ENCODE measurements at places on chromosomes 2 and 18.
A peak's percentile ranks its signal among the peaks of the same experiment; 100 is the strongest.

DNA sequence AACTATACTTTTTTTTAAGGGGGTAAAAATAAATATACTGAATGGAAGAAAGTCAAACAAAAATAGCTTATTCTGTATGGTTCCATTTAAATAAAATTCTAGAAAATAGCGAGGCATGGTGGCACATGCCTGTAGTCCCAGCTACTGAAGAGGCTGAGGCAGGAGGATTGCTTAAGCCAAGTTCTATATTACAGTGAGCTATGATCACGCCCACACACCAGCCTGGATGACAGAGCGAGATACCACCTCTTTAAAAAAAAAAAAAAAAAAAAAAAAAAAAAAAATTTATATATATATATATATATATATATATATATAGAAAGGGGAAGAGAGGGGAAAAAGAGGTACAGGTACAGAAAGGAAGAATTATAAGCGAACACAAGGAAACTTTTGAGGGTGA, 77.7 kb downstream of the MEMO1 start:
- no peak for DNase-seq

GRCh38 chr2:68943581-68944568, 8.8 kb downstream of the GKN2 start:
- peak; percentile 24 for DNase-seq

DNA sequence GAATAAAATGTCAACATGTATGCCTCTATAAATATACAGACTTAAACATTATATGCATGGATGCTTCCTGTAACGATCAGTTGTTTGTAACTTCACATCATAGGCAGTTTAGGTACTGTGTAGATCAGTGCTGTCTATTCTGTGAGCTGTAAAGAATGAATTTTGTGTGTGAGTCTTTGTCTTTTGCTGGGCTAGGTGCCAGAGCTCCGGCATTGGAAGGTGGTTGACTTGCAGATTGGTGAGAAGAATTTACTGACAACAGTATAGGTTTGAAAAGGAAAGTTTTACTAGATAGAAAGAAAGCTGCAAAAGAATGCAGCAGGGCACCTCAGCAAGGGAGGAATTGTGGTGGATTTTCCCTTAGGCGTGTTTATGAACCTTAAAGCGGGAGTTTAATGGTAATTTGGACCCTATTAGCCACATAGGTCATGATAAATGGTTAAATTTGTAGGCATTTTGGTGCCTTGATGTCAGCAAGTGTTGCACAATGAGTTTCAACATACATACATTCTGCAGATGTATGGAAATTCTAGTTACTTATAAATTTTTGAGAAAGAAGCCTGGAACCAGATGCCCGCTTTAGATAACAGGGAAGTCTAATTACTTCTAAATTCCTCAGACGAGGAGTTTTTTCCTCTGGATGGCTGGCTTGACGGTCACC, 6.7 kb upstream of the QPCT start:
- no peak for DNase-seq

DNA sequence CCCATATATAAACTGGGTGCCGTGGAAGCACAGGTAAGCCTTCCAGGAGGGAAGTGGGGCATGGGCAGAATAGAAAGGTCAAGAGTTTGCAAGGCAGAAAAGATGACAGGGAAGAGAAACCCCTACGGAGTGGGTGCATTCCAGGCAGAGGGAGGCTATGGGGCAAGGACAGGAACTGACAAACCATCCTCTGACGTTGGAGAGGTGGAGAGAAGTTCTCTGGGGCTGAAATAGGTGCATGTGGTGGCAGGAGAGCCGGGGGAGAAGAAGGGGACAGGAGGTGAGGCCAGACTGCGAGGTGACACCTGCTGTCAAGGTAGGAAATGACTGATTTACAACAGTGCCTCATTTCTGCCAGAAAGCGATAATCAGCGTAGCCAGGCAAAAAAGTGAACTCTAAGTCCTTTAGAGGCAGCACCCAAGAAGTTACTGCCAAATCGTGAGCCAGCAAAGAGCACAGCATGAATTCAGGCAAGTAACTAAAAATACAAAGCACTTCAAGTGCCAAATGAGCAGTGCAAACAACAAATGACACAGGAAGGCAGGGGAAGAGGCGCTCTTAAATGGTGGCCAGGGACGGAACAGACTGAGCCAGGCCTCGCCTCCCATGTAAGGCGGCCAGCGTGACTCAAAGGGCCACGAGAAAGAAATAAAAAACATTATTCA, 113.3 kb upstream of the ACVR1C start:
- no peak for DNase-seq

GRCh38 chr2:159912580-159912979, 114.6 kb upstream of the CD302 start:
- no peak for DNase-seq

DNA sequence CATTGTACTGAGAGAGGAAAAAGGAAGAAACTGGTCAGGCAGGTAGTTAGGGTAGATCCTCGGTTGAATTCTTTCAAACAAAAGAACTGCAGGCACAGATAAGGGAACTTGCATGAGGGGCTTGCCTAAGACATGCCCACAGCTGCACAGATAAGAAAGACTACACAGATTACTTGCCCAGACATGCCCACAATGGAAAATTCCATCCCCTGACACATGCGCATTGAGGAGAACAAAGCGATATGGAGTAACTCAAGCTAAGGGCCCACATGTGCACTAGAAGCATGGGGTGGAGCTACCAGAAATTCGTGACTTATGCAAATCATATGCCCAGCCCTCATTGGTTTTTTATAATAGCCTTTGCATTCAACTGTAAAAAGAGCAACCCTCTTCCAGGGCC, 181.3 kb upstream of the ZNF521 start:
- no peak for DNase-seq

DNA sequence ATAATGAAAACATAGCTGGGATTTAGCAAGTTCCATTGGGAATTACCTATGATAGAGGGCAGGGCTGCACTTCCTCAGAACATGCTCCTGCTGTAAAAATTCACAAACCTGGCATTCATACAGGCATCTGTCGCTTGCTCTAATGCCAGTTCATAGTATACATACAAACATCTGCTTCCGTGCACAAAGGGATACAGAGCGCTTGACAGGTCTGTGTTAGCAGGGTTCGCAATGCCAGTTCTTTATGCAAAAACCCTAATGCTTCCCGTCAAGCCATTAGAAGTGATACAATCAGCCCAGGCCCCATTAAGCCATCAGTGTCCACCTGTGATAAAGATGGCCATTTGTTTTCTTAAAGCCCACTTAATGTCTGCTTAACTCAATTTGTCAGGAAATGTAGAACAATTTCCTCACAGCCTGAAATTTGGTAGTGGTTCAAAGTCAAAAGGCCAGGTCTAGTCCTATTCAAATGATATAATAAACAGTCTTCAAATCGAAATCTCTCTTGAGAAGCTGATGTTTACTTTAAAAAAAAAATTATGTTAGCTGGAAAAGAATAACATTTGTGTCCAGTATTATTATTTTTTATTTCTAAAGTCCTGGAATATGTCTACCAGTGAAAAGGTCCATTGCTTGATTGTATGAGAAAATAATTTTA, 556.3 kb downstream of the ARHGAP15 start:
- DNase-seq, result no peak

DNA sequence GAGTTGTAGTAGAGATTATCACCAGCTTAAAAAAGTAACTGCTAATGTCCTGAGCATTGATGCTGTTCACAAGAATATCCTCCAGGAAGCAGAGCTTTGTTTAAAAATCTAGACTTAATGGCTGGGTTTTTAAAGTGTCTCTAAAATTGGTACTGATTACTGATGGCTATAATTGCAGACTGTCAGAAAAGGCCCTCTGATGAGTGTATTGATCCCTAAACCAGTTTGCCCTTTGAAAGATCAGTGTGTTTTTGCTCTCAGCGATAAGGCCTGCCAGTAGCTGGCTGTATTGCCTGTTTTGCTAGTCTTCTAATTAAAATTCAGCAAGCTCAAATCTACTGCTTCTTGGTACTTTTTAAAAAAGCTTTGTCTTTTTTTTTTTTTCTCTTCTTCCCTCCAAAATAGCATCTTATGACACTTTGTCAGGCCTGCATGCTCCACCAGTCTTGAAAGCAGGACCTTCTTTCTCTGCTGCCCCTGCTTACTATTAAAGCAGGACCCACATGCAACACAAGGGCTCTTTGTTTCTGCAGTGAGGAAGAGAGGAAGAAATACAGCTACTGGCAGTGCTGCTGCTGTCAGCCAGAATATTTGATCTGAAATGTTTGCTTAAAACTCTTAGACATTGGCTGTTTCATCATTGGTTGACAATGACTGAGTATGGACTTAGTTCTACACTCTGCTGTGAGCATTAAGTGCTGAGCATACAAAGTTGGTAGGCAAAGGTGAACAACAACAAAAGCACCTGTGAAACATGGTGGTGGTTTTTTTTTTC, 1.8 kb downstream of the SEC11C start:
- DNase-seq, result no peak

DNA sequence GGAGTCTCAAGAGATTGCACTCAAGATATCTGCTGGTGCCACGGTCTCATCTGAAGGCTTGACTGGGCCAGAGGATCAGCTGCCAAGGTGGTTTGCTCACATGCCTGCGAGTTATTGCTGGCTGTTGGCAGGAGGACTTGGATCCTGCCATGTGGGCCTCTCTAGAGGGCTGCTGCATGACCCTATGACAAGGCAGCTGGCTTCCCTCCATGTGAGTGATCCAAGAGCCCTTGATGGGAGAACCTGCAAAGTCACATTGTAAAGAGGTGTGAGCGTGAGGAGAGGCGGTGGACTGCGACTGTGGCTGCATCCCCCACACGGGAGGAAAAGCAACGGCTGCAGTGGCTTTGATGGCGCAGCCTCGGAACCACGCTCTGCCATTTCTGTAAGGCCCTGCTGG, 4.0 kb upstream of the ALLC start:
- no peak for DNase-seq

GRCh38 chr2:127604986-127605385, 41.0 kb upstream of the GPR17 start:
- DNase-seq, result no peak

DNA sequence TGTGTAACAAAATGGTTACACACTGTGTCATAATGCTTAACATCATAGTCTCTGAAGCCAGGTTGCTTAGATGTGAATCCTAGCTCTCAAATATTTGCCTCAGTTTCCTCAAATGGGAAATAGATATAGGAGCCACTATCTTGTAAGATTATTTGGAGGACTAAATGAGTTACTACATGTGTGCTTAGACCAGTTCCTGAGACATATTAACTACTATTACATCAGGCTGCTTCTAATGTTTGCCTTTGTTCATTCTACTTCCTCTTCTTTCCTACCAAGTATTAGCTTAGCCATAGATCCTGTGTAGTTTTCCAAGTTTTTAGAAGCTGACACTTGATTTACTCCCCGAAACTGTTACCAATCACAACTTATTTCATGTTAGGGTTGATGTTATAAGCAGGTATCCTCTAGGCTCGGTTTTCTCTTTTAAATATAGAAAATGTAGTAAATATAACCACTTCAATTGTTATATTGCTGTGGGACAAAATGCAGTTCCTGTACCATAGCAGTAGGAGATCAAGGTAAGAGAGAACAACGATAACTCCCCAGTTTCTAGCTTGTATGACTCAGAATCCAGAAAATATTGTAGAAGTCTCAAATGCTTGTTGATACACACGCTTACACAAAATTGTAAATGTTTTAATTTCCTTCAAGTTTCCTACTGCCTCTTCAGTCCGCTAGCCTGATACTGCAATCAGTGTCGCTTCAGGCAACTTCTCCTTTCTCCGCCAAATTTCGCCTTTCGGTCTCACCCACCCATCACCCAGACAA, 751 bp upstream of the DNAJC10 start:
- no peak for DNase-seq

DNA sequence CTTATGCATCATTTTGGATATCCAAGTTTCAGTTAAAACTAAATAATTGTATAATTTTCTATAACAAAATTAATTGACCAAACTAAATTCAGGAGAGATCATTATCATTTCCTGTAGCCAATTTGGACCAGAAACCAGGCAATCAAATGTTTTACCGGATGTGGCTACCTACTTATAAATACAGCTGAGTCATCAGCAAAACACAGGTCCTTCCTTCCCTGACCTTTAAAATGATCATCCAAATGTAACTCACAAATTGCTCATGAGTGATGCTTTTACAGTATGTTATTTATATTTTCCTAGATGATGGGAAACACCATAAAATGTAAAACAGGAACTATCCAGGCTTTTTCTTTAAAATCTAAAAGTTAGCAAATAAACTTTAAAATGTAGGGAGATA, 133.7 kb downstream of the CBLN2 start:
- DNase-seq, result no peak

- no peak for DNase-seq
Observed at GRCh38 chr18:50719471-50720324, 100.1 kb downstream of the MRO start.

DNA sequence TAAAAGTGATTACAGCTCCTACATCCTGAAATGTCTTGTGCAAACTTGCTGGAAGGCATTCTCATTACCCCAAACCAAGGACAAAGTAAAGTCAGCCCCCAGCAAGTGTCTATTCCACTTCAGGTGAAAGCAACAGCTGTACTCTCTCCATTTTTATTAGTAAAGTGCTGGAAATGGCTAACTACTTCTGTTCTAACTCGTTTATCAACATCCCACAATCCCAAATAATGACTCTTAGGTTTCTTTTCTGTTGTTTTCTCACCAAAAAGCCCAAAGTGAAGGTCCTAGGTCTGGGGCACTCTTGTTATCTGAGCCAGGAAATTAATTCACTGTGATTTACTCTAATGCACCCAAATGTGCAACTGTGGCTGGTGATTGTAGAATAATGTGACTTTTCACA, 105.7 kb downstream of the LRRC30 start:
- DNase-seq, result no peak

GRCh38 chr18:77165503-77166188, 33.1 kb upstream of the MBP start:
- DNase-seq, result peak; percentile 73

DNA sequence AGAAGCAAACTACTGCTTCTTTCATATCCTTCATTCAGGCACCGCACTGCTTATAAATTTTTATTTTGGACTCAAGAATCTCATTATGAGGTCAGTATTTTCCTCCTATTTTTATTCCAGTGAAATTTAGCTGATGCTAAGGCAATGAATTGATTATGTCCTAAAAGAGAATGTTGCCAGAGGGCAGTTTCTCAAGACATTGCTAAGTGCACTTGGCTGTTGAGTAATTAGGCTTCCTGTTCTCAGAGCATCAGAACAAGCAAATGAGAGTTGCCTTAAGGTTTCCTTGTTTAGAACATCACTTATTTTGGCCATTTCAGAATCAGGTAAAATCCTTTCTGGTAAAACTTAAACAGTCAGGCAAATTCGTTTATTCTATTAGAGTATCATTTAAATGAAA, 548.6 kb upstream of the ZEB2 start:
- DNase-seq, result no peak

DNA sequence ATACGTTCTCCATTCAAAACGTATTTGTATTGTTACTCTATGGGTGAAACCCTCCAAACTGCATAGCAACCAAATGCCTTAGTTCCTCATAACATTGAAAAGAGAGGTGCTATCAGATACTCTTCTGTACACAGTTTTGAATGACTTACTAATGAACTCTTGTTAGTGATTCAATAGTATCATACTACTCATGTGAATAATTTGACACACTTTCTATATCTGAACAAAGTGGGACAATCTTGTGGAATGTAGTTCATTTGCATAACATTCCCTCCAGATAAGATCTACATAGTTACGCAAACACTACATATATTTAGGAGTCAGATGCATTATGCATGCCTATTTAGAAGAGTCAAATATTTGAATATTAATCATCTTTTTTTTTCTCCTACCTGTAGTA, 232.0 kb upstream of the NRXN1 start:
- DNase-seq, result no peak

Measured in right cardiac atrium (tissue), 5 donors.